Activated naive CD4-positive, alpha-beta T cell (primary cell): ENCODE measurements at places on chromosomes 6 and 20.

DNA sequence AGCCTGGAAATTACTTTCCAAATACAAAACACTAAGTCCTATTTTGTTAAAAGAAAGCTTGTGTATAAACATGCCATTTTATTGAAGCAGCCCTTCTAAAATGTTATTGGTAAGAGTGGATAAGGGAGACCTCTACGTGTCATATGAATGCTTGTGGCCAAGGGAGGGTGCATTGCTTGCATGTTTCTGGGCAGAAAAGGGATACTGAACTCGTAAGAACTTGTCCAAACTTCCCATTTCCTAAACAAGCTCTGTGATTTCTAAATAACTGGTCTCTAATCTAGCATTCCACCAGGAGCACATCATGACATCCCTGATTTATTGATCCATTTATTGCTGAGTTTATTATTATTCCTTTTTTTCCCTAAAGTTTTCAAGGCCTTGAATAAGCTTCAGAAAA lies 474.1 kb downstream of the CD109 start:
- DNase-seq = no peak

DNA sequence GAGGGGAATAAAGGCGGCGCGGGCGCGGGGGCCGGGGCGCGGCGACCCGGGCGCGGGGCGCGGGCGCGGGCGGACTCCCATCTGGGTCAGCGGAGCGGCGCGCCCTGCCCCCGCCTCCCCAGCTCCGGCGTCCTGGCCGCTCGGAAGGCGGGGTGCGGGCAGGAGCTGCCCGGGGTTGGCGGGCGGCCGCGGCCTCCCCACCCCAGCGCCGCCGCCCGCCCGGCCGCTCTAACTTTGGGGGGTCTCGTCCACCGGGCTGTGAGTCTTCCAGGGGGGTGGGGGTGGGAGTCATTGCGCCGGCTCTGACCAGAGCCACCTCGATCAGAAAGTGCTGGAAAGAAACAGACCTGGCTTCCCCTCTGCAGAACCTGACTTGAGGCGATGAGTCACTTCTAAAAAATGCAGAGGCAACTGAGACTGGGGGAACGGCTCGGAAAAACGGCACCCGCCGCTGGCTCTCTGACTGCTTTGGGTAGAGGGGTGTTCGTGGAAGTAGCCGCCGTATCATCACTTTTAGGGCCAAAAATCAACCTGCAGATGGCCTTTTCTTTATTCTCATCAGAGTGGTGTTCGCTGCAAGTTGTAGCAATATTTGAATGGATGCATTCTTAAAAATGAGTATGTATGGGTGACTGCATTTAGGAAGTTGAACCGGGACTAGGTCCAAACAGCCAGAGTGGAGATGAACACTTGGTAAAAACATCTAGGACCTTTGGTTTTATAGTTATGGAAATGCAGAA lies 667 bp downstream of the CAP2 start:
- DNase-seq = no peak

GRCh38 chr6:157615420-157615769 lies 207.7 kb upstream of the SNX9 start:
- DNase-seq = no peak

DNA sequence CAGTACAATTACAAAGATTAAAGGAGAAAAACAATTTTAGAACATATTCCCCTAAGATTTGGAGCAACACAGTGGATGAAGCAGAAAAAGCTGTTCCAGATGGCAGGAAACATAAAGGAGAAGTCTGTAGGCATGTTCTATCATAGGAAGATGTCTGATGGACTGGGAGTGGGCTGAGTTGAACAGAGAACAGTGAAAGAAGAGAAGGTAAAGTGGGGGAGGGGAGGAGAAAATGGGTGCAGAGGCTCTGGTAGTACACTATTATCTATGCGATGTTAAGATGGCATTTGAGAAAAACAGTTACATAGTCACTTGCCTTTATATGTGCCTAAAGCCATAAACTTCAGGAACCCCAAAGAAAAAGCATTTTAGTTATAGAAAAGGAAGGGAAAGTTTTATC lies 4.2 kb upstream of the PHIP start:
- no peak for DNase-seq

- DNase-seq = no peak
These were observed 261.2 kb downstream of the PHACTR1 start for GRCh38 chr6:12977806-12978205.

DNA sequence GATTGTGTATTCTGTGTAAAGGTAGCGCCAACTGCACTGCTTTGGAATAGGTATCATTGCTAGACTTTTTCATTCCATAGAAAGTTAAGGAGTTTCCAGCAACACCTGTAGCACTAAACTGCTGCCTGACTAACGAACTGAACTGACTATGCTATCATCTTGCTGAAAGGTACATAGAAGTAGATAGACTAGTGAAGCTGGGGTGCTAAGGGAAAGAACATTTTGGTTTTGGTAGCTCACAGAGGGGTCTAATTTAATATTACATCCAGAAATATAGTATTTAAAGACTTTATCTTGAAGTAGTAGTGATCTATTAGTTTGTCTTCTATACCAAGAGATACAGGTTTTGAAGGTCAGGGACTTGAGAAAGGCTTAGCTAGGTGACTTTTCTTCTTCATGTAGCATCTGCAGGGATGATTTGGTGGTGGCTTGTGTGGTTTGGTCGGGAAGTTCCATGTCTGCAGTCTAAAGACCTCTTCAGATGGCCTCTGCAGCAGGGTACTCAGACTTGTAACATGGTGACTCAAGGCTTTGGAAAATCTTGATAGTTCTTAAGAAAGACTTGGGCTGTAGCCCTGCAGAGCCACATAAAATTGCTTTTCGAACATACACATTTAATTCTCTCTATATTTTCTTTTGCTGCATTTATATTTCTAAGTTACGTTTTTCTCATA lies 10.2 kb downstream of the SENP6 start:
- DNase-seq = no peak

GRCh38 chr6:30981942-30982772 lies 1.4 kb upstream of the MUC21 start:
- no peak for DNase-seq
